ENCODE measurements at places on chromosomes 11 and 22.

- no peak for DNase-seq
These were observed 11.4 kb downstream of the ACO2 start for GRCh38 chr22:41480397-41480735.

DNA sequence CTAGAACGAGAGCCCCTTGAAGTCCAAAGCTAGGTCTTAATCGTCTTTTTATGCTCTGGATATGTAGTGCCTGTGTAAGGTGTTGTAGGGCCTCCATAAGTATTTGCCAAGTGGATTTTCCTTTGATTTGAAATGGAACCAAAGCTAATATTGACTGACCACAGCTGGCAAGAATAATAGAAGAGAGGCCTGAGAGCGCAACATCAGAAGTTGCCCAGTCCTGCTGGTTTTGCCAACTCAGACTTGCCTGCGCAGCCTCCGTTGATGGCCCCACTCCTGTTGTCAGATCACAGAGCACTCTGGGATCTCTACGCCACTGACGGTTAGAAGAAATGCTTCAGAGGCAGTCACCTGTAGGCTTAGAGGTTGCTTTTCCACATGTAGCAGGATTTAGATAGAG is 251.2 kb downstream of the TENM4 start:
- DNase-seq, result no peak

GRCh38 chr22:32336121-32336603 is 21.5 kb upstream of the RFPL3 start:
- DNase-seq, result no peak

DNA sequence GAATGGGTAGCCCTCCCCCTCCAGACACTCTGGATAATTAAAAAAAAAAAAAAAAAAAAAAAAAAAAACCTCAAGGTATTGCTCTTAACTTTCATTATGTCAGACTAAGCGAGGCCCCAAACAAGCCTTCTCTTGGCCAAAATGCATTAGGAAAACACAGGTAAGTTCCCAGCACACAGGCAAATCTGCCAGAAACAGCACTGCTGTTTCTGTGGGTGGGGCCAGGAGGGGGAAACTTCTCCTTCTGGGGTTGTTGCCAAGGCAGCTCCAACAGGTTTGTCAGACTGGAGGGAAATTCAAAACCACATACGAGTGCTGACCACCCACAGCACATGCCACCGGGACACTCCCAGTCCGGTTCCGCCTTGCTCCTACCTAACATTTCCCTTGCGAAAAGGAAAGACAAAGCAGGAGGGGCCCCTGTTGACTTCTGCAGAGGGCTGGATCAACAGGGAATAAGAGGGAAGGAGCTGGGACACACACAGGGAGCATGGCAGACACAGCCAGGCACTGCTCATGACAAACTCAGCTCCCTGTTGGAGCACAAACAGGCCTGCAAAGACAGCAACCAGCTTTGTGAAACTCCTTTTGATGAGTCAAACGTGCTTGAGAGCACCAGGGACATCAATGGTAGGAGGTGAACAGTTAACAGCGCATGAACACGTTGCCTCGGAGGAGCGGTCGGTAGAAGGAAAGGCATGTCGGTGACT is 55.0 kb downstream of the MYH9 start:
- no peak for DNase-seq

Data from esophagus squamous epithelium (tissue), 5 donors.